ENCODE measurements at places on chromosomes 16 and 17. TPM values are rescaled to one million over a fixed set of nuclear protein-coding genes. Genes with fewer than 3 reads are reported as not detected.

The PRM2 gene
- not detected for total RNA-seq

The ZSCAN10 gene
- total RNA-seq, result 0.49 TPM

The C1QTNF1 gene
- total RNA-seq, result 0.98 TPM

The TMEM94 gene
- 20.7 TPM for total RNA-seq

The EFCAB3 gene
- not detected for total RNA-seq

The TMEM88 gene
- total RNA-seq, result 0.49 TPM

The SOST gene
- not detected for total RNA-seq

The TBC1D3D gene
- total RNA-seq, result not detected

The GAS2L2 gene
- 0.25 TPM for total RNA-seq

The GRAP gene
- total RNA-seq, result 4.9 TPM

The TBC1D3K gene
- not detected for total RNA-seq

The TBX4 gene
- not detected for total RNA-seq

The TP53TG3B gene
- not detected for total RNA-seq
